Activated effector memory CD4-positive, alpha-beta T cell treated with anti-CD3 and anti-CD28 coated beads, Interleukin-2, amount 50 U/mL, for 16 hours (primary cell): ENCODE measurements at places on chromosomes 3 and 15.
A peak's percentile ranks its signal among the peaks of the same experiment; 100 is the strongest.

- DNase-seq = no peak
Observed at GRCh38 chr3:190038050-190038933, 82.4 kb downstream of the P3H2 start.

DNA sequence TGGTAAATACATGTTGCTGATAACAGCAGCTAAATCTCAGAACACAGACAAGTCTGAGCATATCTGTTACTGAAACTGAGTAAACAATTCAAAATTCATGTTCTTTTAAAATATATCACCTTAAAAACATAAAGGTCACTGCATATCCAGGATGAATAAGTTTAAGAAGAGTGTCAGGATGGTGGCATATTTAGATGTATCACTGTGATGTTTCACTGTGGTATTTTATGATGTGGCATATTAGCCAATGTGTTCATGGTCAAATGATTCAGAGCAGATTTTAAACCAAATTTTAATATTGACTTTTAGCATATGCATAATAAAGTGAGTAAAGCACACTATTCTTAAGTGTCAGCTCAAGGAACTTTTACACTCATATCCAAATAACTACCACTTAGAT lies 346.4 kb upstream of the DPPA4 start:
- DNase-seq = no peak

GRCh38 chr15:41932511-41933289 lies 38.8 kb upstream of the SPTBN5 start:
- DNase-seq = peak; percentile 17

DNA sequence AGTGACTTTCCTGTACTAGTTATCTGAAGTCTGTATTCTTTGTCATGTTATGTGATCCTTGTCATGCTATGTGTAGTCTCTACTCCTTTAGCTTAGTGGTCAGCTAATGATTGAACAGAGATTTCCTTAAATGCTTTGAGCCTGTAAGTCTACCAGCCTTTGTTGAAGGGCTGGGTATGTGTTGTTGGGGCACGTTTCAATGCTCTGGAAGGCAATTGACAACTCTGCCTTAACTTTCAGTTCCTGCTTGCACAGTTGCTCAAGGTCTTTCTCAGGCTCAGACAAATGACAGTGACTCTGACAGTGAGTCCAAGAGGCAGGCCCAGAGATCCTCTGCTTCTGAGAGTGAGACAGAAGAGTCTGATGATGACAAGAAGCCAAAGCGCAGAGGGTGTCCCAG lies 89.3 kb downstream of the CHD2 start:
- no peak for DNase-seq

DNA sequence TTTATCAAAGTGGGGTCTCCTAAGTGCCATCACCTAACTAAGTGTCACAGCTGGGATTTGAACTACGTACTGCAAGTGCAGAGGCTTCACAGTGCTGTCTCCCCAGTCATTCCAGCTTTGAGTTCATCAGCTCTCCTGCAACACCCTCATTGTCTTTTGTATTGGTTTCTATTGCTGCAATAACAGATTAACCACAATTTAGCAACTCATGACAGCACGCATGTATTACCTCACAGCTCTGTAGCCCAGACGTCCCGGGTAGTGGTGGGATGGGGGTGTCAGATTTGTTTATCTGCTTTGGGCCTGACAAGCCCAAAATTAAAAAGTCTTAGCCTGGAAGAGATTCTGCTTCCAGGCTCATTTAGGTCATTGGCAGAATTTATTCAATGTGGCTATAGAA lies 220.5 kb upstream of the LRRN1 start:
- DNase-seq = no peak

GRCh38 chr3:121567649-121568048 lies at the start of gene ARGFX:
TSS of gene ARGFX (plus strand) at chr3:121567949. CDS start at chr3:121570714, 2,765 bp downstream.
- no peak for DNase-seq

DNA sequence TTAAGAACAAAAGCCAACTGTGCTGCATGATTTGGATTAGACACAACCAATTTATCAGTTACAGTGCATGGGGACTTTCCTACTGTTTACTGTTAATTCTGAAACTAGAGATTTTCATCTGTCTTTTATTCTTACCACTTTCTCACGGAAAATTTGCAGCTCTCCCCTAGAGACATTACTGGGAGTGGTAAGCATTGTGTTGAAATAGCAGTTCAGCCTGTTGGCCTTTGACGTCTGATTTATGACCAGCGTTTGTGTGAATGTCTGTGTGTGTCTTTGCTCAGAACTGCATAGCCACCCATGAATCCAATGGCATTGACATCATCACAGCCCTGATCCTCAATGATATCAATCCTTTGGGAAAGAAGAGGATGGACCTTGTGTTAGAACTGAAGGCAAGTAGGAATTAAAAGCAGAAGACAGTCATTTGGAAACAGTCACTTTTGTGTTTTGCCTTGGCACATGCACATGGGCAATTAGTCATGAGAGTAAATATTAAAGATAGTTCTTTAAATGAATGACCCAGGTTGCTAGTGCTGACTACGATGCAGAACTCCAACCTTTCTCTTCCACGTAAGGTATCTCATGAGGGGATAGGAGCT lies 202.2 kb upstream of the BHLHE40 start:
- no peak for DNase-seq

DNA sequence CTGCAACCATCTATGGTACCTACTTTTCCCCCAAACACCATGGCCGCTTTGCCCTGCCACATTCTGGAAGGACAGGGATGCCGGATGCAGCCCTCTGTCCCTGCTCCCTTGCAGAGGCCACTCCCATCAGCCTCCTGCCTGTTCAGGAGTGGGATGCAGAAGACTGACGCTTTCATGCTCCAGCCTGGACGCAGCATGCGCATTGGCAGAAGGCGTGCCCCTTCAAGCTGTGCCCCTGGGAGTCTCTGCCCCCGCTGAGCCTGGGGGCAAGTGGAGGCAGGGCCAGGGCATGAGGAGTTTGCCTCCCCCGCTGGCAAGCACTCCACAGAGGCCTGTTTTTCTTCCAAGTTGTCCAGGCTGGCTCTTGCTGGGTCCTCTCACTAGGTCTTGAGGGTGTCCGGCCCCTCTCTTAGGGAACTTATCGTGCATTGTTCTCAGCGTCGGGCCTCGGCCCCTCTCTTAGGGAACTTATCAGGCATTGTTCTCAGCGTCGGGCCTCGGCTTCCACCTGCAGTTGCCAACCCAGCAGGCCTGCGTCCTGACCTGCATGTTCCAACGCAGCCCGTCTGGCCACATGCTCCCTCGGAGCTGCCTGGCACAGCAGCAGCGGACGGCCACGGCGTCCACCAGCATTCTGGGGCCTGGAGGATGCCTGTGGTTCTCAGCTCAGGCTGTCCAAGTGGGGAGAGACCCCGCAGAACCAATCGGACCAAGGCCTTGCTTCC lies 14.6 kb upstream of the SNRPA1 start:
- peak; percentile 53 for DNase-seq

- no peak for DNase-seq
Observed at GRCh38 chr3:134072881-134073582, 43.3 kb upstream of the SLCO2A1 start.

GRCh38 chr3:82556113-82556512 lies 794.7 kb upstream of the GBE1 start:
- no peak for DNase-seq

DNA sequence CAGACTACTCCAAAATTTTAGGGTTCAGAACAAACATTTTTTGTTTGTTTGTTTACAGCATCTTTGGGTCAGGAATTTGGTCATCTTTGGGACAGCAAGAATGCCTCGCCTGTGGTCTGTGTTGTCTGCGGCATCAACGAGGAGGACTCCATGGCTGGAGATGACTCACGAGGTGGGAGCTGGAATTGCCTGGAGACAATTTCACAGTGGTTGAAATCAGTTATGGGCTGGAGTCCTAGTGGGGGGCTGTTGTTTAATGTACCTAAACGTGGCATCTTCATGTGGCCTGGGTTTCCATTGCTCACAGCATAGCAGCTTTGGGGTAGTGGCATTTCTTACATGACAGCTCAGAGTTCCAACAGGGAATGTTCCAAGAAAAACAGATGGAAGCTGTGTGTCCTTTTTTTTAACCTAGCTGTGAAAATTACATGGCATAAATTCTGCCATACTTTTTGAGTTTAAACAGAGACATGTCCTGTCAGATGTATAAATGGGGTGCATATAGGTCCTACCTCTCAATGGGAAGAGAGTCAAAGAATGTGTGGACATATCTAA lies 507.3 kb upstream of the CBLB start:
- no peak for DNase-seq

DNA sequence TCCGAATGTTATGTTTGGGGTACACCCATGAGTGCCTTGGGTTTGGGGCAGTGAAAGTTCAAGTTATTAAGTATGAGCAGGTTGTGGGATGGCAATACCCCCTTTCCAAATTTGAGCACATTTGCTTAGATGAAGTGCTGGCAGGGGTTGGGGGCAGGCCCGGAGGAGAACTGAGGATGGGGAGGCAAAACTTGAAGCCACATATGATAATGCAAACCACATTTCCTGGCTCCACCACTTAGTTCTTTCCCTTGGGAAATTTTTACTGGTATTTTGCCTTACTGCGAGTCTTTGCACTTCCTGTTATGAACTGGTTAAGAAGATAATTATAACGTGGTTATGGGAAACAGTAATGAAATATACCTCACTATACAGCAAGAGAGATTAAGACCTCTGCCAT lies 336.0 kb upstream of the ONECUT1 start:
- no peak for DNase-seq

DNA sequence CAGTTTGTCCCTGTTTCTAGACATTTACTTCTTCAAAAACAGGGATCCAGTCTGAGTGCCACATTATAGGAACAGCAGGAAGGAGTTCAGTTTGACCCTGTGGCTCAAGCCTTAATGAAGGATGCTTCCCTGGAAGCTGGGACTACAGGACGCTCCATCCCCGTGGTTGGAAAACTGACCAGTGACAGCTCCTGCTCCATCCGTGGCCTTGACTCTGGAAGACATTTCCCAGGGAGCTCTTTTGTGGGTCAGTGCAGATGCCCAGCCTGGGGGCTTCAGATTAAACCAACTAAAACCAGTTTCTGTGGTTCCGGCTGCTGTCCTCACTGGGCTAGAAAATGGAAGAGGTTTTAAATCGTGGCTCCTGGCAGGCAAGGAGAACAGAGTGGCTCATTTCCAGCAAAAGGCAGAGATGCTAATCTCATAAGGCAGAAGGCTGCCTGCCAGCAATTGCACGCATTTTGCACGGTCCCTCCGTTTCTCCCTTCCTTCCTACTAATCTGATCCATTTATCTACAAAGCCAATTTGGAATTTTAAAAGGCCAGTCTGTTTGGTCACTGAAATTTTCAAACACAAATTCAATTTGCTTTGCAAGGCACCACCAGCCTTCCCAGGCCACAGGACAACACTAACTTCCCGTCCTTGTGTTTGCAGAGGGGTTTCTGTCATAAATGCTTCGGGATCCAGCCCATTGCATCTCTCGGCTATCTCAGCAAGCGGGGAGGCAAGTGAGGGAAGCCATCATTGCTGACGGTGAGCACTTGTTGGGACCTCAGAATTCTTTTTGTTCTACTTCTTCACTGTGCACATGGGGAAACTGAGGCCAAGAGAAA lies 6.2 kb upstream of the SSUH2 start:
- DNase-seq = no peak
